MCF 10A (cell line): ENCODE measurements at places on chromosomes 6 and 20. TPM values are rescaled to one million over a fixed set of nuclear protein-coding genes. Genes with fewer than 3 reads are reported as not detected.

RIPOR2 gene
- total RNA-seq, result 3.5 and 4.9 TPM in 2 replicates

LST1 gene
- total RNA-seq, result not detected in 2 replicates

ID1 gene
- 35.7 and 38.4 TPM in 2 replicates for total RNA-seq

DNA sequence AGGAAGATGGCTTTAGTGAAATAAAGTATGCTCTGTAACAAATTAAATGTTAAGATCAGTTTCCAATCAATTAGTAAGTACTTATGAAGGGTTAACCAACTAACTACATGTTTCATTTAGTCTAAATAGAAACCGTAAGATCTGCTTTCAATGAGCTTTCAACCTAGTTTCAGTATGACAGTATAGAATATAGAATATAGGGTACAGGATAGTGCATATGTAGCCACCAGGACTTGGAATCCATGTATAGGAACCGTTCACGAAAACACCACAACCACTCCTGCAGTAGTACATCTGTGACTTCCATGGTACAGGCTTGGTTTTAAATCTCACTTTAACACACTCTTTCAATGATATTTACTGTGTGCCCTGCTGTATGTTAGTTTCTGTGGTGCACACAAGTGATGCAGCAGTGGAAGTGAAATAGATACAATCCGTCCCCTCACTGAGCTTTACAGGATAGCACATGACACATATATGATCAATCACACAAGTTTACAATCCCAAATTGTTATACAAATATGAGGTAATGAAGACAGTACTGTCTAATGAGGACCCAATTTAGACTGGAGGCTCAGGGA, 479.7 kb upstream of the MARCKS start:
- no peak for DNase-seq

- DNase-seq, result no peak
Measured at GRCh38 chr6:11931296-11932035, 80.6 kb upstream of the HIVEP1 start.

- DNase-seq, result no peak
Measured at GRCh38 chr20:33944914-33945313, 48.8 kb upstream of the RALY start.
